Large intestine (tissue), 12 donors: ENCODE measurements at places on chromosomes 1 and 21. TPM values are rescaled to one million over a fixed set of nuclear protein-coding genes. Genes with fewer than 3 reads are reported as not detected.

Gene HIPK1
- 31.5 TPM for polyA plus RNA-seq

Gene SOAT1
- 14.0 TPM for polyA plus RNA-seq

Gene ZYG11A
- 0.25 TPM for polyA plus RNA-seq

Gene NUDT4B
- 3.8 TPM for polyA plus RNA-seq

Gene TCHH
- polyA plus RNA-seq: 0.22 TPM

Gene LCE2D
- polyA plus RNA-seq: not detected

Gene NEGR1
- polyA plus RNA-seq: 9.9 TPM

Gene SLAMF8
- 4.5 TPM for polyA plus RNA-seq

Gene FCRL4
- 0.07 TPM for polyA plus RNA-seq

Gene C1orf53
- 8.2 TPM for polyA plus RNA-seq

DNA sequence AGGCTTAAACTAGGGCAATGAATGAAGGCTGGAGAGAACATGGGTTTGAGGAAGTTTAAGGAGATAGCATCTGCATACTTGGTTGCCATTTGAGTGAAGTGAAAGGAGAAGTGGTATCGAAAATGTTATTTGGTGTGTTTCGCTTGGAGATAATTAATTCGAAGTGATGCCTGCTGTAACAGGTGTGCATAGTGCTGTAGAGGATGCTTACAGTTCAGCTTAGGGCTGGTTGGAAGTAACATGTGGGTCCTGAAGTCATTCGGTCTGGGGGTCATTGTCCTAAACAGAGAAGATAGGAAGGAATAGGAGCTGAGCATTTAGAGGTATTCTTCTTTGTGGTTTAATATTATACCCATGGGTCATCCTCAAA is 301 bp upstream of the NUDT17 start:
- no peak for DNase-seq

DNA sequence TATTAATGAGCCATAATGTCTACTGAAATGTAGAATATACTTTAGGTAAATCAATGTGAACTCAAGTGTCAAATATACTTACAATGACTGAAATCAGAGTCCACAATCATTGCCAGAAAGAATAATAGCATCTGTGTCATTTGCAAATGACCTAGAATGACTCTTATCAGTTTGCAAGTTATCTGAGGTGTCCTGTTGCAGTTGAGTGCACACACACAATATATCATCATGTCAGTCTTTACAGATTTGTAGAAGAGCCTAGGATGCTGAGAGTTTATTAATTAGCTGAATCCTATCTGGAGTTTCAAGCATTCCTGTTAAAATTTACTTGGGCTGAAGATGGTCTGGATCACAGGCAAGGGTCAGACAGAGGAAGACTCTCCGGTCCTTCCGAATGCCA is 324.0 kb upstream of the GREM2 start:
- no peak for DNase-seq

DNA sequence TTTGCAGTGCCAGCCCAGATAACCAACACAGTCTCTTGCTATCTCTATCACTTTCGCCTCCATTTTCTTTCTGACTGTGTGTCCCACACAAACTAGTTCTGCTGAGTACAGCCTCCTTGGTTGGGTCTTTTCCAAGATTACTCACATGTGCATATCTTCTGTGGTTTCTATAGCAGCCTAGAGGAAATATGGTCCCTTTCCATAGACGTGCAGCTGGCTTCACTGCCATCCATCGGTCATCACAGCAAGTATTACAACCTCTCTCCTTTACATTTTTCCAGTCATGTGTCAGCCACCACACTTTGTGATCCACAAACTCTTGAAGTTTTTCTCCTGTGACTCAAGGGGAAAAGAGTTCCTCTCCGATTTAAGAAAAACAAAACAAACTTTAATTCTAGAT is 893.4 kb upstream of the ADGRL4 start:
- DNase-seq: no peak

DNA sequence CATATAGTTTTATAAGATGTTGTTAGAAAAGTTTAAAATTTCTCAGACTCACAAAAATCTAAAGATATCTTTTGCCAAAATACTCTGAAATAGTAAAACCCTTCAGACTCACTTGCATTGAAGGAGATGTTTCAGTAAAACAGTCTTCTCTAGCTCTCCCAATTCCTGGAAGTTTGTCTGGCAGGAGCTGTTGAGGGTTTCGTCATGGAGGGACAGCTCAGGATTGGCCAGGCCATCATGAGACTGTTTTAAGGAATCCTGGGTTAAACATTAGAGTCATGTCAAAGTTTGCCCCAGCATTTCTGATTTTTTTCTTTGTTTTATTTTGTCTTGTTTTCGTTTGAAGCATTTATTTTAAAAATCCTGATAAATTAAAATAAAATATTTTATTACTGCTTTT is 293.8 kb upstream of the PBX1 start:
- DNase-seq: no peak

DNA sequence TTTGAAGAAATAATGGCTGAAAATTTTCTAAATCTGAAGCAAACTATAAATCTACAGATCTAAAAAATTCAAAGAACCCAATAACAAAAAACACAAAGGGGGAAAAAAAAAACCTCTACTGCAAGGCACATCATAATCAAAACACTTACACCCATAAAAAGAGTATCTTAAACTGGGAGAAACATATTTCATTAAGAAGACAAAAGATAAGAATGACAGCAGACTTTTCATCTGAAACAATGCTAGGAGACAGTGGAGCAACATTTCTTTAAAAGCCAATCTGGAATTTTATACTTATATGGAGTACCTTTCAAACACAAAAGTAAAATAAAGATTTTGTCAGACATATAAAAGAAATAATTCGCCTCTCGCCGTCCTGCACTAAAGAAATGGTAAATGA is 49.1 kb downstream of the COP1 start:
- no peak for DNase-seq

GRCh38 chr1:211493133-211493871 is 1.3 kb upstream of the RD3 start:
- DNase-seq: no peak

DNA sequence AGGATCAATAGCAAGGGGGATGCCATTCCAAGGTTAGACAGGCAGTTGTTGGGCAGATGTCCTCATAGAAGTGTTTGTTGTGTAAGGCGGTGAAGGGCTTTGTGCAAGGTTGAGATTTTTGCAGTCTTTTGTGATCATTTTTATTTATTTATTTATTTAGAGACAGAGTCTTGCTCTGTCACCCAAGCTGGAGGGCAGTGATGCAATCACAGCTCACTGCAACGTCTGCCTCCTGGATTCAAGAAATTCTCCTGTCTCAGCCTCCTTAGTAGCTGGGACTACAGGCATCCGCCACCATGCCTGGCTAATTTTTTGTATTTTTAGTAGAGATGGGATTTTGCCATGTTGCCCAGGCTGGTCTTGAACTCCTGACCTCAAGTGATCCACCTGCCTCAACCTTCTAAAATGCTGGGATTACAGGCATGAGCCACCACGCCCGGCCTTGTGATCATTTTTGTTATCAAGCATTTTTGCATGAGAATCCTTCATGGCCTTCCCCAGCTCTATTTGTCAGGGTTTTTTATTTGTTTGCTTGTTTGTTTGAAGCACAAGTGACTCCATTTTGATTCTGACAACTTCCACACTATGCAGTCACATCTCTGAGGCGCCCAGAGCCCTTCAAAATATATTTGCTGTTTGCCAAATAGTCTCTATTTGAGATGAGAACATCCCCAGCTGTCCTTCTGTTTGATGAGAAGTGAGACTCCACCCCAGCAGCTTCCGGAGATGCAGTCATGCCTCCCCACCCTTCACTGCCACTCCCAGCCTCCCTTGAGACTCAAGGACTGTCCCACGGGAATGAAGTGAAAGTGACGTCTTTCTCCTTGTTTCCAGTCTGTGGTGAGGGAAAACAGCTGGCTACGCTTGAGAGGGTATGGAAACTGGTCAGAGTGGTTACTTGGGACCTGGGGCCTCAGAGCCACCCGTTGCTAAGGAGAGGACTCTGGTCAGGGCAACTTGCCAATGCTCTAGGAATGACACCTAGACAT is 38.0 kb downstream of the TMEM50B start:
- peak; percentile 49 for DNase-seq

DNA sequence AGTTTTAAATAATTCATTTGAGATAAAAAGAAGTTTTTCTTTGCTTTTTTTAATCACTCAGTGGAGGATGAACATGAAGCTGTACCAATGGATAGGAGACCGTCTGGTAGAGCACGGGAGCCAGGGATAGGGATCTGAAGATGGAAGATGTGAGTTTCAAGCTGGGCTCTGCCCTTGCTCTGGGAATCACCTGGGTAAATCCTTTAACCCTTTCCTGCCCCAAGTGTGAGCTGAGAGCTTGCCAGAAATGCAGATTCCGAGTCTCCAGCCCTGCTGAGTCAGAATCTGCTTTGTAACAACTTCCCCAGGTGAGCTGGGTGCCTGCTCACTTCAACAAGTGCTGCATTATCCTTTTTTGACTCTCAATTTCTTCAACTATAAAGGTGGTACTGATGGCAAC is 44.1 kb downstream of the ERG start:
- DNase-seq: no peak

DNA sequence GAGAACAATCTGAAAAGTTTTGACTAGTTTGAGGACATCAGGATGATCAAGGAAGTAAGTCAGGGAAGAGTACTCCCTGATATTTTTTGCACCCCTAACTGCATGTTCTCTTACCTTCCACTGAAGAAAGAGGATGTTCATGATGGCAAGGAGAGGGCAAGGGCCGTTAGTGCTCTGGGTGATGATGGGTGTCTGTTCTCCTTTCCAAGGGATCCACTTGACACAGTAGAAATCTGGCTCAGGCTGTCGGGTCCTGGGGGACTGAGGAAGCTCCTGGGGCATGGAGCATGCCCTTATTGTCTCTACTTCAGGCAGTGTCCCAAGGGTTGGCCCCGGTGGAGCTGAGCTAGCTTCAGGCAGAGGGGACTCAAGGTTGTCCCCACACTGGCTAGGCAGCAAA is 4.7 kb downstream of the MINDY1 start:
- no peak for DNase-seq

DNA sequence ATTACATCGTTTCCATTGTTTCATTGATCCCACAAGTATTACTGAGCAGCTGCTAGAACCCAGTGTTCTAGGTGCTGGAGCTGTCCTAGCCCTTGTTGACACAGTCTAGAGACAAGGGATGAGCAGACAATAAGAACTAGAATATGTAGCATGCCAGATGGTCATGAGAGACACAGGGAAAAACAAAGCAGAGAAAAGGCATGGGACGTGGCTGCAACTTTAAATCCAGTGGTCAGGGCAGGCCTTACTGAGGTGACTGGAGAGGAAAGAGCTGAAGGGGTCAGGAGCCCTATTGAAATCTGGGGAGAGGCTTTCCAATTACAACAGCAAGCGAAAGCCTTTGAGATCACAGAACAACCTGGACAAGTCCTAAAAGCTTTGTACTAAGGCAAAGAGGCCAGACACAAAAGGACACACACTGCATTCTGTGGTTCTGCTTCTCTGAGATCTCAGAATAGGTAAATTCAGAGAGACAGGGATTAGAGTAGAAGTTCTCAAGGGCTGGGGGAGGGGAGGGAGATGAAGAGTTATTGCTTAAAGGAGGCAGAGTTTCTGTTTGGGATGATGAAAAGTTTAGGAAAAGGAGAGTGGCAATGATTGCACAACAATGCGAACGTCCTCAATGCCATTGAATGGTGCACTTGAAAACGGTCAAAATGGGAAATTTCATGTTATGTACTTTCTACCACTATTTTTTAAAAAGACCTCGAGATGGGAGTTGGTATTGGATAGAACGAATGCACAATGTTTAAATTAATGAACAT is 467.4 kb upstream of the VAMP3 start:
- DNase-seq: no peak

- DNase-seq: no peak
These were observed 170.3 kb upstream of the TMEM51 start for GRCh38 chr1:14983277-14983676.

- no peak for DNase-seq
These were observed 22.3 kb upstream of the ATP5PO start for GRCh38 chr21:33937931-33938339.

DNA sequence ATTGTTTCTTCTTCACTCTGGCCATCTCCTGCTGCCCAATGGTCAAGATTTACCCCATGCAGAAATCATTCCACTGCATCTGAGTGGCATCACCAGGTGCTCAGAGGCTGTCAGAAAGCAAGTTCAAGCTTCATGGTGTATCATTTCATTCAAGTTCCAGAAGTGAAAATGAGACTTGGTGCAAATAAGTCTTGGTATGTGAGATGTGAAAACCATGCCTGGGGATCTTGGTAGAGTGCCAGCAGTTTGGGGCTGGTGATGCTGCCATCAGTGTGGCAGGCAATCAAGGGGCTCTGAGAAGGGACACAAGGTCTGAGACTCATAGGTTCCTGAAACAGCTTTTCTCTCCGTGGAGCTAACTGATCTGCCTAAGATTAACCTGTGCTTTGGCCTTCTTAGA is 52.0 kb downstream of the CD2 start:
- no peak for DNase-seq
